NCI-H187 (cell line): ENCODE measurements at places on chromosomes 2 and 18.

- DNase-seq = no peak
Measured at GRCh38 chr2:37851828-37852584, 73.1 kb upstream of the RMDN2 start.

- no peak for DNase-seq
Measured at GRCh38 chr2:173354073-173354581, 545 bp upstream of the CDCA7 start.

- DNase-seq = no peak
Measured at GRCh38 chr2:198483051-198483450, 678.7 kb downstream of the PLCL1 start.

GRCh38 chr18:67406714-67407113, 109.8 kb downstream of the DSEL start:
- DNase-seq = no peak

DNA sequence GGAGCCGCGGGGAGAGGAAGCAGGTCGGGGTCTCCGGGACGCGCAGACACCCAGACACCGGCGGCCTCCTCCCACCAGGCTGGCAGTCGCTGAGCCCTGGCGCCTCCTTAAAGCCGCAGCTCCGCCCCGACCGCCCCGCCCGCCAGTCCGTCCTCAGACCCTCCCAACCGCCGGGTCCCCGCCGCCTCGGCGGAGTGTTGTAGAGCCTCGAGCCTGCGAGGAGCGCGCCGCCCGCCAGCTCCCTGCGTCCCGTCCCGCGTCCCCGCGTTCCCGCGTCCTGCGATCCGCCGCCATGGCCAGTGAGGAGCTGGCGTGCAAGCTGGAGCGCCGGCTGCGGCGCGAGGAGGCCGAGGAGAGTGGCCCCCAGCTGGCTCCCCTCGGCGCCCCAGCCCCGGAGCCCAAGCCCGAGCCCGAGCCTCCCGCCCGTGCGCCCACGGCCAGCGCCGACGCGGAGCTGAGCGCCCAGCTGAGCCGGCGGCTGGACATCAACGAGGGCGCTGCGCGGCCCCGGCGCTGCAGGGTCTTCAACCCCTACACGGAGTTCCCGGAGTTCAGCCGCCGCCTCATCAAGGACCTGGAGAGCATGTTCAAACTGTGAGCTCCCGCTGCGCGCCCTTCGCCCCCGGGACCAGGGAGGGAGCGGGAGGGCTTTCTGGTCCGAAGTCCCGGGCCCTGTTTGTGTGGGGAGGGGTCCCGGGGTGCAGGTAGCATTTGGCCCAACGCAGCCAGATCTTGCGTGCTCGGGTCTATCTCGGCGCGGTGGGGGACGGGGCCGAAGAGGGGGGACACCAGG, at the start of gene EFHD1:
EFHD1 (plus strand) TSS at position 192 of the 793 bp plus-strand sequence; CDS start at position 293, 101 bp downstream.
- DNase-seq = no peak

- no peak for DNase-seq
Measured at GRCh38 chr18:46466234-46467160, 190.5 kb downstream of the LOXHD1 start.

DNA sequence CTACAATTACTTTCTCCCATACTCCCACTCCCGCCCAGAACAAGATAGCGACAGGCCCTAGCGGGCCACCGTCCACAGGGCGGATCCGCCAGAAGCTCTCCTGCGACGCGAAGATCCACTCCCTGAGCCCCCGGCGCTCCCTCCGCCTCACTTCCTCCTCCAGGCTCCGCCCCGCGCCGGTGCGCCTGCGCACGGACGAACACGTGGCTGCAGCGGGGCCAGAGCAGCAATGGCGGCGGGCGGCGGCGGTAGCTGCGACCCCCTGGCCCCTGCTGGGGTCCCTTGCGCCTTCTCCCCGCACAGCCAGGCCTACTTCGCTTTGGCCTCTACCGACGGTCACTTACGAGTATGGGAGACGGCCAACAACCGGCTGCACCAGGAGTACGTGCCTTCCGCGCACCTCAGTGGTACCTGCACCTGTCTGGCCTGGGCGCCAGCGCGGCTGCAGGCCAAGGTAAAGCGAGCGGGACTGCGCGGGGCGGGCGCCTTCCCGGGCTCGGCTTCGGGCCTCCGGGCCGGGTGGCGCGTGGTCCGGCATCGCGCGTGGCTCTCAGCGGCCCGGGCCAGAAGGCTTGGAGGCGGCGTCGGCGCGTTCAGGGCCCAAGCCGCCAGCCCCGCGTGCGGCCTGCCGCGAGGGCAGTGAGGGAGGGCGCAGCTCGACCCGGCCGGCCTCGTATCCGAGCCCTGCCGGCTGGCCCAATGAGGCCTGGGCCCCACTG, at the start of gene WDR43:
WDR43 (plus strand) TSS at position 198 of the 719 bp plus-strand sequence; CDS start at position 230, 32 bp downstream.
- DNase-seq = peak; percentile 95

GRCh38 chr2:46245869-46246268, 51.3 kb upstream of the EPAS1 start:
- no peak for DNase-seq

GRCh38 chr18:59582395-59582794, 114.8 kb downstream of the CCBE1 start:
- DNase-seq = no peak

DNA sequence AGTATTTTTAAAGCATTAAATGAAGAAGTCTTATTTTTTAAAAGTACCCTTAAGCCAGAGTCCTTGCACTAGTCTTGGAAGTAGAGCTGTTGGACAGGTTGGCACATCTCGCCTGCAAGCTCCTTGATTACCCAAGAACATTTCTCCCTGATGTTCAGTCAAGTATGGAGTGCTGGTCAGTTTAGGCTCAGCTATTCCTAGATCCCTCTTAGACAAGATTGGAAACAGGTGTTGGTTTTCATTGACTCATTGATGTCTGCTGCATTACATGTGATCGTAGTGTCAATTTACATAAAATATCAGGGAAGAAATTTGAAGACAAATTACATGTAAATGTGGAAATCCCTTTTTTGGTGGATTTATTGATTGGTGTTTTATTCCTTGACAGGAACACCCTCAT, 170.4 kb downstream of the ZNF407 start:
- no peak for DNase-seq

- DNase-seq = no peak
Measured at GRCh38 chr2:106010818-106011355, 183.2 kb downstream of the UXS1 start.

DNA sequence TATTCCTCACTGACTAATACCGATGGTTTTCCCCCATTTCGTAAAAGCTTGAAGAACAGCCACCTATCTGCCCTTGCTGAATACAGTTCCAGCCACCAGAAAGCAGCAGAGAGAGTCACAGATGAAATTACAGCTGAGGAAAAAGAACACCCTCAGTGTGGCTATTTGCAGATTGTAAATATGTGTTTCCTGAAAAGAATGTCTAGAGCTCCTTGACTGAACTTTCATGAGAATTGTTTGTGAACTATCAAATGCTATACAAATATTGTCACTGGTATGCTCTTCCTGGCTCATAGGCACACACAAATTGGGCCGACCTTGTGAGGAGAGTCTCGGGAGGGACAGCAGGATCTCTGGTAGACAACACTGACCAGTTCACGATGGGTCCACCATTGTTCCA, 58.1 kb upstream of the TTC39C start:
- DNase-seq = no peak
